ENCODE measurements at places on chromosomes 6 and 20.

DNA sequence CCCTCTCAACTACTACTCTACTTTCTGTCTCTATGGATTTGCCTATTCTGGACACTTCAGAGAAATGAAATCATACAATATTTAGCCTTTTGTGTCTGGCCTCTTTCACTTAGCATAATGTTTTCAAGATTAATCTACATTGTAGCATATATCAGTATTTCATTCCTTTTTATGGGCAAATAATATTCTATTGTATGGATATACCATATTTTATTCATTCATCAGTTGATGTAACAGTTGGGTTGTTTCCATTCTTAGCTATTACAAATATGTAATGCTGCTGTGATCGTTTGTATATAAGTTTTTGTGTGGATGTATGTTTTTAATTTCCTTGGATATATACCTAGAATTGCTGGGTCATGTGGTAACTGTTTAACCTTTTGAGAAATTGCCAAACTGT is 23.4 kb downstream of the FAM184A start:
- DNase-seq: no peak

GRCh38 chr20:35515949-35516645 is 13.4 kb downstream of the C20orf173 start:
- no peak for DNase-seq

- DNase-seq: no peak
Measured at GRCh38 chr6:138285800-138286199, 67.5 kb upstream of the PBOV1 start.

DNA sequence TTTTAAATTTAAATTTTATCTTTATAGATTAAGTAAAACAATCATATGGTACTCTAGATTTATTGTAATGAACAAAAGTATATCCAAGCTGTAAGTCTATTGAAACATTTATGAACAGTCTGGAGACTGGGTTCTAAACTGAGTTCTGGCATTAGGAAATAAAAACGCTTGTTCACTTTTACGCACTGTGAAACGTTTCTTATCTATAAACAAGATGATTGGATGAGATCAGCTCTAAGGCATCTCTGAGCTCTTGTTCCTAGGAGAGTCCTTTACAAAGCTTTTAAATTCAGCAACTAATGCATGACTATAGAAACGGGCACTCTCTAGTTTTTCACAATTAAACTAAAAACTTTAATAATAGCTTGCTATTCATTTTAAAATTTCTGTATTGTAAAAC is 6.8 kb downstream of the HUS1B start:
- DNase-seq: no peak

DNA sequence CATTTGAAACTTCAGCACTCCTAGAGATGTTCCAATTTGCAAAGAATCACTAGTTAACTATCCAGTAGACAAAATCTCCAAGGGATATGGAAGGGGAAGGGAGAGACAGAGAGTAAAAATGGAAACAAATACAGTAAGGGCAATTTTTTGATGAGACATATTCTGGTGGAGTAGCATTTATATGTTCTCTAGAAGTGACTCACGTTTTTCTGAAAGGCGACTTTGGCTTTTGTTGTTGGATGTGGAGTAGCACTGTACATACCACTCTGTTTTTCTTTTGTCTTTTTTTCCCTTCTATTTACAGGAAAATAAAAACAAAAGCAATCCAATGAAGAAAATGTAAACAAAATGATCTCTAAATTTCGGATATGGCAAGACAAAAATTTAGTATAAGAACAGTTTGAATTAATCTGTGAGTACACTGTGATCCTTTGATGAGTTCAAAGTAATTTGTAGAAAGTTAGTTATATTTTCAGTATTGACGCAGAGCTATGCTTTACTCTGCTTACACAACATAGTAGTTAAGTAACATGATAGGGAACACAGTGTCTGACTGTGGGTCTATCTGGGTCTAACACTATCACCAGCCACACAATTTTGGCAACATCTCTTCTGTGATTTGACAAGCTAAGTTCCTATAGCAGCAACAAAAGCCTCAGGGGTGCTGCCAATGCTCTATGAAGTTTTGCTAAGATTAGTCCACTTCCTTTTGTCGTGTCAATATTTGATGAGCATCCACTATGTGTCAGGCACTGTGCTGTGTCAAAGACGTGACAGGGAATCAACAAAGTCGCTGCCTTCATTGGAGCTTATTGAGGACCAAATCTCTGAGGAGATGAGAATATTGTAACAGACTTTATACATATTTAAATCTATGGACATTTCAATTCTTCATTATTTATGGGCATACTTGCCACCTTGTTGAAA is 27.3 kb upstream of the TAGAP start:
- no peak for DNase-seq

DNA sequence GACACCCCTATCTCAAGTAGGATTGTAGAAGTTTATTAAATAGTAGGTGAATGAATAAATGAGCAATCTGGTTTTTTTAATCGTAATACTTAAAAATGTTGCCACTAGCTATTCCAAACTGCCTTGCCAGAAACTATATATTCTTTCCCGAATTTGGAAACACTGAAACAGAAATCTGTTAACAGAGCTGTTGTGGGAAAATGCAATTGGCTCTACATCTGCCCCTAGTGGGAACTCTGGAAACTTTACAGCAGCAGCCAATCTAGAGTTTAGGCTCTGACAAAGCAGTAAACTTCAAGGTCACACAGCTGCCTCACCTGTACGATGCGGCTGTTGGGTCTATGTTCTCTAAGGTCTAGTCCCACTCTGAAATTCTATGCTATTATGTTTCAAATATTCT is 41.7 kb downstream of the SYNE1 start:
- no peak for DNase-seq

DNA sequence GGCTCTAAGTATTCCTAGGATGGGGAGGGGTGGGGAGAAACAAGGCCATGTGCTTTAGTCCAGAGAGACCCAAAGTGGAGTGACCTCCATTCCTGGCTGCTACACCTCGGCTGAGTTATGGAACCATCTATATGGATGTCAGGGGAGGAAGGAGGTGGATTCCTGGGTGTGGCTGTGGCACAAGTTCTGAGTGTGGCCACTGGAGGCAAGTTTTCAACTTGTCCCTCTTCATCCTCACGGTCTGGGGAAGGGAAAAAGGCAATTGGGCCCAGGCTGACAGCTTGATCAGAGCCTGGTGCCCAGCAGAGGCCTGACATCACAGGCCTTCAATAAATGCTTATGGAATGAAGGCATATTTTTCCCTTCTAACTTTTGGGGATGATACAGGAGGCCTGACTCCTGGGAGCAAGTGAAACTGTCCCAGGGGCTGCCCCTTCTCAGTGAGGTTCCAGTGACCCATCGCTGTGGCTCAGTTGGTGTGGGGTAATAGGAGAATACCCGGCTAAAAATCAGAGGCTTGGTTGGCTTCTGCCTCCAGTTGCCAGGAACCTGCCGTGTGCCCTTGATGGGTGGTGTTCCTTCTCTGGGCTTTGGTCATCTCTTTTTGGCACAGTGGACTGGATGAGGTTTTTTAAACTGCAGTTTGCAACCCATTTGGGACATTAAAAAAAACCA is 1.8 kb upstream of the ITPR3 start:
- DNase-seq: no peak

DNA sequence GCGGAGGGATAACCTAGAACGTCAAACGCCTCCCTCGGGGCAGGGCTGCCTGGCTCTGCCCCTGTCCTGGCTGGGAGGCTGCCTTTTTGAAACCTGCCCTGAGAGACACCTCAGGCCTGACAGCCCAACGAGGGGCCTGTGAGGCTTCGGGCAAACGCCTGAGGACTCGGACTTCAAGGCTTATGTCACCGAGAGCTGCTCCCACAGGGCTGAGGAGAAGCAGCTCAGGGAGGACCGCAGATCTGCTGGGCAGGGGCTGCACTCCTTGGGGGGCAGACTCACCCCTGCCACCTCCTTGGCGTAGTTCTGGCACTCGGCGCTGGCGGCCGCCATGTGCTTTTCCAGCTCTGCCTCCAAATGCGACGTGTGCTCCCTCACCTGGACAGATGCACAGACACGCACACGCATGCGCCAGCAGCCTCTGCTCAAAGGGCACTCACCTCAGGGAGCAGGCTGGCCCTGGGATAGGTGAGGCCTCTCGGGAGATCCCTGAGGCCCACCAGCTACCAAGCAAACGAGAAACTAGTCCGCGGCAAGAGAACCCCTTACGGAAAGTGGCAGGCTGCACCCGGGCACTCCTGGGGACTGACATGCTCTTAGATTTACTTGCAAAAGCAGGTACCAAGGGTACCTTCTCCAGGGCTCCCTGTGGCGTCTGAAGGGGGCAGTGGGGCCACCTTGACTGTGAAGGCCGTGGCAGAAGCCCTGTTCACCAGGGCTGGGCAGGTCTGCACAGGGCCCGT is 49.6 kb downstream of the DSTN start:
- DNase-seq: no peak
